Hippocampal formation (tissue), 2 donors: ENCODE measurements at places on chromosomes 7 and 10.

DNA sequence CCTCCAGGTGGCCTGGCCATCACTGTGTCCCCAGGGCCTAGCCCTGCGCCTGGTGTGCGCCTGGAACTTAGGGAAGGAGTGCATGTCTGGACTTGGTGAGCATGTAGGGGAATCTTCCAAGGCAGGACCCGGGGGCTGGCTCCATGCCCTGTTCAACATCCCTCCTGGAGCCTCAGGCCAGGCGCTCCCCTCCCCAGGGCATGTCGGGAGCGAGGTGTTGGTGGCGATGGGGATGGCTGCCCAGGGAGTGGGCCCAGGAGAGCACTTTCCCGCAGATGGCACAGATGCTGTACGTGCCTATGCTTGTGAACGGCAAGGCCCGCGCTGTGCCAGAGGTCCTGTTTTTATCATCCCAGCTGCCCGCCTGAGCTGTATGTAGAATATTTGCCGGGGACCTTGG is 55.0 kb downstream of the CDH23 start:
- DNase-seq = no peak

DNA sequence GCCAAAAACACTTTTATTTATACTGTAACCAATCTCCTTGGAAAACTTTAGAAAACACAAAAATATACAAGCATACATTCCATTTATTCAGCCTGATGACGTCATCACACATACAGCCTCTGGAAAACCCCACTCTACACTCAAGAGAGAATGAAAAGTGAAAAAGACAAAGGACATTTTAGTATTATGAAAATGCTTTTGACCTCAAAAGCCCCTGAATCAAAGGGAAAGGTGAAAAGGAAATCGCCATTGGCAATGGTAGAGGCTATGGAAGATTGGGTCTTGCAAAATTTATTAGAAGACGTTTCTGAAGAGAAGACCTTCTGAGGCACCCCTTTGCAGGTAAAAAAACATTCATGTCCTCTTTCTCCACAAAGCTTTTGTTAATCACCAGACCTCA is 82.9 kb upstream of the STRIP2 start:
- DNase-seq = no peak

DNA sequence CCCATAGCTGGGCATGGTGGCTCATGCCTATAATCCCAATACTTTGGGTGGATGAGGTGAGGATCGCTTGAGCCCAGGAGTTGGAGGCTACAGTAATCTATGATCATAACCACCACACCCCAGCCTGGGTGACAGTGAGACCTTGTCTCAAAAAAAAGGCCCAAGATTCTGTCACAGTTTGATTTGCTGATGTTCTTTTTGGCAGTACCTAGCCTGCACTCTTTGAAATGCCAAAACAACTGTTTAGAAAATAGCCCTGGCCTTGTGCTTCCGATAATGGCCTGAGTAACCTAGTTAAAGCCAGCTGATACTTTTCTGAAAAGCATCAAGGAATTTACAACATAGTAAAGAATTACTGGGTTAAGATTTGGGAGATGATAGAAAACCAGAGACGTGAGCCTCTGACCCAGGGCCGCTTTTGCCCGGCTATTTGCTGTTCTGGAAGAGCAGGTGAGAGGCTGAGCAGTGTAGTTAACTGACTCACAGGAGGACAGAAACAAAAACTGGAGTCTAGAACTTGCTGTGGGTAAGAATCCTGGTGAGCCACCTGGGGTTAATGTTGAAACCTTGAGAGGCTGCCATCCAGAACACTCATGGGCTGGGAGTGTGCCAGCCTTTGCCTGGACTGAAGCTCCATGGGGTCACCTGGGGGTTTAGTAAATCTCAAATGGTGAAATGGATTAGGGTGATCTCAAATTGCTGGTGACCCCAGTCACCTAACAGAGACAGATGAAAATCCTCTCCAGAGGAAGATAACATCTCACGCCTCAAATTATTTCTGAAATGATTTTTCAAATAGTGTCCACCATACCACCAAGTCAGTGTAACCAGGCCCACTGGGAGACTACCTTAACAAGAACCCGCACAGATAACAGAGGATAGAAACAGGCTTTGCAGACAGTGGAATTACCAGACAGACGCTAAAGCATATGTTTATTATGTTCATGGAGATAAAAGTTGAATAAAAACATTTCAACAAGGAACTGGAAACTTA is 51.8 kb downstream of the GALNT11 start:
- no peak for DNase-seq

- DNase-seq = no peak
These were observed 51.2 kb downstream of the PRKAG2 start for GRCh38 chr7:151825721-151826120.

- no peak for DNase-seq
These were observed 221.1 kb upstream of the TCF7L2 start for GRCh38 chr10:112728997-112729396.

DNA sequence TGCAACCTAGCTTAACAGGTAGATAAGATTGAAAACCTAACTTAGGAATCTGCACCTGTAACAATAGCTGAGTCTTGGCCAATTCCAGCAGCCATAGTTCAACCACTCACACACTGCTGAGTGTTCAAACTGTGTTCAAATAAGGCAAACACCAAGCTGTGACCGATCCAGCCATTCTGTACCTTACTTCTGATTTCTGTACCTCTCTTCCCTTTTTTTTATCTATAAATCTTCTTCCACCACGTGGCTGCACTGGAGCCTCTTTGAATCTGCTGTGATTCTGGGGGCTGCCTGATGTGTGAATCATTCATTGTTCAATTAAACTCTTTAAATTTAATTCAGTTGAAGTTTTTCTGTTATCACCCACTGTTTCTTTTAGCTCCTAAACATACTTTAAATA is 15.7 kb upstream of the FOXL3 start:
- DNase-seq = no peak

GRCh38 chr7:109868215-109868860 is 1222.6 kb upstream of the LRRN3 start:
- no peak for DNase-seq

DNA sequence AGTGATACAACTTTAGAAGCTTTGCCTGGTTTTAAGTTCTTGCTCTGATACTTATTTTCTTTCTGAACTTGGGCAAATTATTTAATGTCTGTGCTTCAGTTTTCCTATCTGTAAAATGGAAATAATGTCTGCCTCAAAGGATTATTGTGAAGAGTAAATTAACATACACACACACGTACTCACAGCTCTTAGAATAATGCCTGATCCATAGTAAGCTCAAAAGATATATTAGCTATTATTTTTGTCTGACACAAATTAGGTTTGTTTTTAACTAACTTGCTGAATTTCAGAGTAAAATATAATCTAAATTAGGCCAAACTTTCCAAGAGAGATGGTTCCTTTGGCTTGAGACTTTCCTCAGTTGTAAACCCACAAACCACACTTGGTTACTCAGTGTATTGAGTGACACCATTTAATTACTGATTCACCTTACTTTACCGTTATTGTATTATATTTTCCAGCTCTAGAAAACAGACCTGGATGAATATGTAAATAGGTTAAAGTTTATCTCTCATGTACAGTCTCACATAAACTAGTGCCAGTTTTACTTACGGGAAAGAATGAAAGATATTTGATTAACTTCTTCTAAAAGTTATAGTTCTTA is 50.4 kb downstream of the VTI1A start:
- no peak for DNase-seq

DNA sequence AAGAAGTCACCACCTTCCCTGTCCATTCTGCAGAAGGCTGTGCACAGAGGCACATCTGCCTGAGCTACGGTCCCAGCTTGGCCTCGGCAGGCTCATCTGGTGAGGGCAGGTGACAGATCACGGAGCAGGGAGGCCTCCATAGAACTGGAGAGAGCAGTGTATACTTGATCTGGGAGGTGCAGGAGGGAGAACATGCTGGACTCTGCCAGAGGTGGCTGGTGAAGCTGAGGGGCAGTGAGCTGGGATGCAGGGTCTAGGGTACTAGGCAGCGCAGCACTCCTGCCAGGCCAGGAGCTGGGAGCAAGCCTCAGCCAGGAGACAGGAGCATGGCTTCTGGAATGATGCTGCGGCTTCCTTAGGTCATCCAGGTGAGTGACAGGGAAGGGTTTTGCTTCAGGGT is 553.0 kb downstream of the TCERG1L start:
- DNase-seq = no peak
